MCF 10A (cell line): ENCODE measurements at places on chromosomes 3 and 15. TPM values are rescaled to one million over a fixed set of nuclear protein-coding genes. Genes with fewer than 3 reads are reported as not detected.

DNA sequence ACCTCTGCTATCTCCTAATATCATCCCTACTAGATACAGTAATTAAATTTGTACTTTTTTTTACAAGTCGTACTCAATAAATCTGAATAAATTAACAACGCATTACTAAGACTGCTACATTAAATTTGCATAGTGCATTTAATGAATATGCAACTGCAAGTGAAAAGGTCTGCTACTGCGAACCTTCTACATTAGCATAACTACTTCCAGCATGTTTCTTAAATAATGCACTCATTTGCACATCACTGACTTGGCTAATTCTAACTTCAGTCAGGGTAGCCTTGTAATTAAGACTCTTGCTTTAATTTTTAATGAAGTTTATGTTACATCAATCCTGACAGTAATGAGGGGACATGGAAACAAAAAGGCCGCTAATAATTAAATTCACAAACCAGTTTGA is 98.9 kb upstream of the FOXB1 start:
- no peak for DNase-seq

DNA sequence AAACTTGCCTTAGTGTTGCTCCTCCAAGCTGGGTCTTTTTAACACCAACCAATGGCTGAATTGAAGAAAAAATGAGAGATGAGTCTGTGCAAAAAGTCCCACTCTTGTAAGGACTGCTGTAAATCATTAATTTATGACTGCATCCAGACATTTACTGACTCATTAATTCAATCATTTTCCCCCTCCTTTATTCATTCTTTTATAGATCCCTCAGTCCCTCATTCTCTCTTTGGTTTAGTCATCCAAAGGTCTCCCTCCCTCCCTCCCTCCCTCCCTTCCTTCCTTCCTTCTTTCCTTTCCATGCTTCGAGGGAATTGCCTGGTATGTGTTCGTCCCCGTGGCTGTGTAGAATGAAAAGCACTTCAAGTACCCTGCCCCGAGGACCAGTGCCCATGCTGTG is 35.3 kb upstream of the MRPS22 start:
- no peak for DNase-seq

DNA sequence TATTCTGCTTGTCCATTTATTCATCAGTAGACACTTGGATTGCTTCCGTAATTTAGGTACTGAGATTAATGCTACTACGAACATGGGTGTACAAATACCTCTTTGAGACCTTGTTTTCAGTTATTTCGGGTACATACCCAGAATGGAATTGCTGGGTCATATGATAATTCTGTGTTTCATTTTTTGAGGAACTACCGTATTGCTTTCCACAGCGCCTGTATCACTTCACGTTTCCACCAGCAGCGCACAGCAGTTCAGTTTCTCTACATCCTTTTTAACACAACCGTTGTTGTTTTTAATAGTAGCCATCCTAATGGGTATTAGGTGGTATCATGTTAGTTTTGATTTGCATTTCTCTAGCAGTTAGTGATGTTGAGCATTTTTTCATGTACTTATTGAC is 9.5 kb downstream of the PAK2 start:
- DNase-seq = no peak

- DNase-seq = peak; percentile 2
Observed at GRCh38 chr3:55792009-55792408, 304.9 kb upstream of the WNT5A start.

GRCh38 chr3:7682822-7683229 is 818.8 kb upstream of the LMCD1 start:
- DNase-seq = peak; percentile 92

DNA sequence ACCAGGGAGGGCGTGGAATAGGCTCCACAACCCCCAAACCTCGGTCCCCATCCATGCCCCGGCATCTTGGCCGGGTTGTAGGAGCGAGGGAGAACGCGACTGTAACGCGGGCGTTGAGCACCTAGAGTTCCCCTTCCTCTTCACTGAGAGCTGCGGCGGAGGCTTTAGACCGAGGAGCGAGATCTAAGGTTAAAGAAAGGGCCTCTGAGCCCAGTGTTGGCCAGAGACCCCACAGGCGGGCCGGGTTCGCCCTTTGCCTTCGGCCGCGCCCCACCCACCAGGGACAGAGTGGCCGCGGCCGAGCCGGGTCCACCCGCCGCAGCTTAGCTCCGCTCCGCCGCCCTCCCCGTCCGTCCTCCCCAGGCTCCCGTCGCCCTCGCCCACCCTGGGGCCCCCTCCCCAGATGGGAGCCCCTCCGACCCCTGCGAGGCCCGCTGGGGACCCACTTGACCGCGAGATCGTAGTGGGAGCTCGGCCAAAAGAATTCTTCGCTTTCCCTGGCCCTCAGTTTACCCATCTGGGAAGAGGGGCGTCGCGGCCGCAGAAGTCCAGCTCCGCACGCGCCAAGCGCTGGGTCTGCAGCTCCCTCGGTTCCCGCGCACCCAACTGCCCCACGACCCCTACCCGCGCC is 425 bp downstream of the ANPEP start:
- DNase-seq = peak; percentile 42

DNA sequence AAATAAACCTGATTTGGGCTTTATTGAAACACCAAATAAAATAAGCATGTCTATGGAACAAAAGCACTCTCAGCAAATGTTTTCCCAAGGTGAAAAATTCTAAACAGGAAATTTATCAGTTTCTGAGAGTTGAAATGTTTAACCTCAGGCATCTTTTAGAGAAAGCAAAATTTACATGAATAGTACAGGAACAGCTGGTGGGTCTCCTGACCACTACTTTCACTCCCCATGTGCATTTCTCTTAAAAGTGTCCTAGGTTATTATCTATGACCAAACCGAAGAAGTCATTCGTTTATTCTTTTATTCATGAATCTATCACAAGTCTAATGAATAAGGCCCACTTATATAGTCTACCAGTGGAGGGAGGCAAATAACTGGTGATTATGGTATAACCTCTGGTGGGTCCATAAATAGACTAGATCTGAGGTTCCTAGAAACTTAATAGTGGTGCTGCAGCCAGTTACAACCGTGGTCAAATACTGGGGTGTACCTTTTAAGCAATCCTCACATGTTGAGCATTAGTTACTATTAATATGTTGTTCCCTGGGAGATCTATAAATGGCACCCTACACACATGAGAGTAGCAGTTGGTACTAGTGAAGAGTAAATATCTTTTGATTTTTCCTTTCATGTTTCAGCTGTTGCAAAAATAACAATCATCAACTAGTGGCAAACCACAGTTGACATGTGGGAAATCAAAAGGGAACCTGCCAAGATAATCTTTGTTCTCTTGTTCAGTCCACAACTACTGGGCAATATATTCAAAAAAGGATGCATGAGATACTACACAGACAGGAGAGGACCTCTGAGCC is 169.3 kb upstream of the STAC start:
- no peak for DNase-seq

DNA sequence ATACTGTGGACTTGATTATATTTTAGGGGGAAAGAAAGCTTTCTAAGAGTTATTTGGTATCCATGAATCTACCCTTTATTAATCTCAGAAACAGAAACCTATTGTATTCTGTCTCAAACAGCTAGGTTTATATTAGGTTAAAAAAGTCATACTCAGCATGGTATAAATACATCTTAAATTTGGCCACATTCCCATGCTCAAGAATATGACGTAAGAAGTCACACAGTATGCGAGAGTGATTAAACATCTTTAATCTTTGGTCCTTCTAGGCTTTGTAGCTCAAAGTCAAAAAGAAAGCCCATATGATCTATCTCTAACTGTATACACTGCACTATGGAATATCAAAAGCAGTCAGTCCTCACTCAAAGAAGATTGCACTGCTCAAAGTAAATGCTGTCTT is 131.4 kb downstream of the EPHA3 start:
- DNase-seq = no peak

GRCh38 chr15:96560246-96560895 is 229.9 kb downstream of the NR2F2 start:
- peak; percentile 53 for DNase-seq

DNA sequence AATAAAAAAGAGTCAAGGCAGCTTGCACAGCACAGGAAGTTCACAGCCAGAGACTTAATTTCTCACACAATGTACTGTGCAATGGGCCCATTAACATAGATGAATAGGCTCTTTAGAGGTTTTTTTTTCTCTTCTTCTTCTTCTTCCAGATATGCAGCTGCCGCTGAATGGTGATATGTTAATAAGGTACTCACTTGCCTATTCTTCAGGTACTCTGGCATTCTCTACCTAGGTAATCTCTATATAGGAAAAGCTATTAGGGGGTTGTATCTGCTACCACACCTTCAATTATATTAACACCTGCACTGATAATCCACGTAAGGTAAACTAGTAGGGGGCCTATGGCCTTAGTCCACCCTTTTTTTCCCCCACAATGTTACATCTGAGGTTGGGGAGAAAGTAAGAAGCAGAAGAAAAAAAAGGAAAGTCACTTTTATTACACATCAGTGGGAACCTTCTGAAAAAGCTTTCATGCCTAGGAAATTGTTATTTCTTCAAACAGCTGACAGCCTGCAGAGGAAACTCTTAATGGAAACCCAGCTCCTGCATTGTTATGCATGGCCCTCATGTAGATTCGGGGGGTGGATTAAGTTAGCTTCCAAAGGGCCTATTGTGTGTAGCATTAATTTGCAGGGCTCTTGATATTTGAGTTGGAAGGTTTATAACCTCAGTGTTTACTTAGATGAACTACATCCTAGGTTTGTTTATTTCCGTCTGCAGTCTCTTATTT is 525.5 kb downstream of the ZIC1 start:
- DNase-seq = no peak

DNA sequence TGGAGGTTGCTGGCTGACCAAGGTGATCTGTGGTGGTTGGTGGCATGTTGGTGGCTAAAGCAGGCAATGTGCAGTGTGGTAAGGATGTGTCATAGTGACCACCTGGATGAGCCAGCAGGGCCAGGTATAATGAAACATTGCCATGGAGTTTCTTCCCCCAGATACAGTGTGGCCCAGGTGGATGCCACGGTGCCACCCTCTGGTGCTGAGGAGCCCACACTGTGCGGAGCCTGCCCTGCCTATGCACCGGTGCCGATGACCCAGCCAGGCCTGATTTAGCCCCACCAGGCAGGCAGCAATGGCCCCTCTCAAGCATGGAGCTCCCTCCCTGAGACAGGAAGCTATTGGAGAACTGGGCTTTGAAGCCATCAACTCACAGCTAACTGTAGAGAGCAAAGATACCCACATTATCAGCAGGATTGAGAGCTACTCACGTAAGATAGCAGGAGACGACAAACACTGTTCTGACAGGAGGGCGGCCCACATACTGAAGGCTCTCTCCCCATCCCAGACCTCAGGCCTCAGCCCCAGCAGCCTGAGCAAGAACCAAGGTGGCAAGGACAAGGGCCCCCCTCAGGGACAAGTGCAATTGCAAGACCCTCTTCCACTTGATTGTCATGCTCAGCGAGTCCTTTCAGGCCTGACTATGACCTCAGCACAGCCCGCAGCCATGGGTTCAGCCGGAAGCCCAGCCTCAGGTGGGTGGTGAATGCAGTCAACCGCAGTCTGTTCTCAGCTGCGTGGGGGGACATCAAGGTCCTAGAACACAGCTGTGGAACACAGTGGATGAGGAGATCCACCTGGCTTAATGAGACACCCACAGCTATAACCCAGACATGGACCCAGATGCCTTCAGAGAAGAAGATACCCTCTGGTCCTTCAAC is 82.8 kb upstream of the CDV3 start:
- DNase-seq = no peak

The SYNPR gene
- not detected in 2 replicates for total RNA-seq

The STRC gene
- total RNA-seq = 0.98 and 1.0 TPM in 2 replicates

DNA sequence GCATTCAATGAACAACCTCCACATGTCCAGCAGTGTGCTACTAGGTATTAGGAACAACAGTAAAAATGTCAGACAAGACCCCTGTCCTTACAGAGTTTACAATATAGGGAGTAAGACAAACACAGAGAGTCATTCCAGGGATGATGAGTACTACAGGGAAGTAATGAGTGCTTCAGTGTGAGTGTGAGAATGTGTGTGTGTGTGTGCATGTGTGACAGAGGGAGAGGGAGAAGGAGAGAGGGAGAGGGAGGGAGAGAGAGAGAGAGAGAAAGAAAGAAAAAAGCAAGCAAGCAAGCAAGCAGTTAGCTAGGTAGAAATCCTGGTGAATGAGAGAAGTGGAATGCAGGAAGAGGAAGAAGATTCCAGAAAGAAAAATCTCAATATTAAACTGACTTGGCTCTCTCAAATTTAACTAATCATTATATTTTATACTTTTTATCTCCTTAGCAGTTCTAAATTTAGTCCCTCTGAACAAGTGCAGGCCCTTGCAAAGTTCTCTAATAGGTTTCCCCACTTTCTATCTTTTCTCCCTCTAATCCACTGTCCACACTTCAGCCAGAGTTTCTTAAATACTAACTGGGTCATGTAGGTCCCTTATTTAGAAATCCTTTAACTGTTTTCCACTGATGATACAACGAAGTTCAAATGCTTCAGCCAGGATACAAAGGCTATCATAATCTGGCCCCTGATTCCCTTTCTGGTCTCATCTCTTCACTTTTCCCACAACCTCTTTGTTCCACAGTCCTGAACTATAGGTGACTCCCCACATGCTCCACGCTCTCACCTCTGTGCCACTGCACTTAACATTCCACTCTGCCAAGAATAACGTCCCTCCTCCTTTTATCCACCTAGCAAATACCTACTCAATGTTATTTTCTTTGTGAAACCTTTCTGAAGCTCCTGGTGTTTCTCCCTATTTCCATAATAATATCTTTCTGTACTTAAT is 10.3 kb downstream of the DCBLD2 start:
- no peak for DNase-seq

The SLC9C1 gene
- total RNA-seq = not detected in 2 replicates

The IGF2BP2 gene
- total RNA-seq = 108 and 154 TPM in 2 replicates

The SCAMP2 gene
- total RNA-seq = 64.4 and 67.7 TPM in 2 replicates

The CPNE9 gene
- total RNA-seq = not detected in 2 replicates

GRCh38 chr3:98657457-98657856 is 64.0 kb upstream of the CPOX start:
- no peak for DNase-seq

GRCh38 chr3:185424435-185424834 is 61.5 kb downstream of the MAP3K13 start:
- no peak for DNase-seq

The LRRN1 gene
- 1.2 TPM in 2 replicates for total RNA-seq

GRCh38 chr15:81859737-81860516 is 185.9 kb downstream of the MEX3B start:
- no peak for DNase-seq

- DNase-seq = no peak
Observed at GRCh38 chr3:11479221-11479620, 164.5 kb downstream of the VGLL4 start.

DNA sequence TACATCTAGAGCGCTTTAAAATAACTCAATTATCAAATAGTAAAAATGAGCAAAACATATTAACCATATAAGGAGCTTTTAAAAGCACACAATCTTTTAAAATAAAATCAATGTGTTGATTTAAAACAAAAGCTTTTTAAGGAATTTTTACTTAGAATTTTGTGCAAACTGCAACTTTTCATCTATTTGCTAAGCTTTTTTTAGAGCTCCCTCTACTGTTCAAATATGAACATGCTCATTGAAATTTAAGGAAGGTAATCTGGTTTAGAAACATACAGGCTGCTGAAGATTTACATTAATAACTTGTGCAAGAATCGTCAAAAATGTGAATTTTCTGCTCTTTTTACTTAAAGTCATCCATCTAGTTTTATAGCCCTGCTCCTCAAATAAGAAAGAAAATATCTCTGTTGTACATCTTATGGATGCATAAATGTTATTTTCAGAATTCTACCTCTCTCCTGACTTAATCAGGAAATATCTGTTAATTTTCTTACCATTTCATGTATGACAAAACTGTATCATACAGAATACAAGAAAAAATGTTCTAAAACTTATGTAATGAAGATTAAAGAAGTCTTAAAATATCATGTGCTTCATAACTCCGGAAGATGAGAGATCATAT is 469.4 kb upstream of the ROBO2 start:
- no peak for DNase-seq

The XYLB gene
- 4.4 and 6.6 TPM in 2 replicates for total RNA-seq

The ERC2 gene
- total RNA-seq = 0.42 and 0.44 TPM in 2 replicates

The DAPK2 gene
- total RNA-seq = 4.6 and 6.8 TPM in 2 replicates

- no peak for DNase-seq
Observed at GRCh38 chr3:111667621-111668239, 72.6 kb upstream of the ZBED2 start.
